BE2C (cell line): ENCODE measurements at places on chromosomes 11 and 22.

DNA sequence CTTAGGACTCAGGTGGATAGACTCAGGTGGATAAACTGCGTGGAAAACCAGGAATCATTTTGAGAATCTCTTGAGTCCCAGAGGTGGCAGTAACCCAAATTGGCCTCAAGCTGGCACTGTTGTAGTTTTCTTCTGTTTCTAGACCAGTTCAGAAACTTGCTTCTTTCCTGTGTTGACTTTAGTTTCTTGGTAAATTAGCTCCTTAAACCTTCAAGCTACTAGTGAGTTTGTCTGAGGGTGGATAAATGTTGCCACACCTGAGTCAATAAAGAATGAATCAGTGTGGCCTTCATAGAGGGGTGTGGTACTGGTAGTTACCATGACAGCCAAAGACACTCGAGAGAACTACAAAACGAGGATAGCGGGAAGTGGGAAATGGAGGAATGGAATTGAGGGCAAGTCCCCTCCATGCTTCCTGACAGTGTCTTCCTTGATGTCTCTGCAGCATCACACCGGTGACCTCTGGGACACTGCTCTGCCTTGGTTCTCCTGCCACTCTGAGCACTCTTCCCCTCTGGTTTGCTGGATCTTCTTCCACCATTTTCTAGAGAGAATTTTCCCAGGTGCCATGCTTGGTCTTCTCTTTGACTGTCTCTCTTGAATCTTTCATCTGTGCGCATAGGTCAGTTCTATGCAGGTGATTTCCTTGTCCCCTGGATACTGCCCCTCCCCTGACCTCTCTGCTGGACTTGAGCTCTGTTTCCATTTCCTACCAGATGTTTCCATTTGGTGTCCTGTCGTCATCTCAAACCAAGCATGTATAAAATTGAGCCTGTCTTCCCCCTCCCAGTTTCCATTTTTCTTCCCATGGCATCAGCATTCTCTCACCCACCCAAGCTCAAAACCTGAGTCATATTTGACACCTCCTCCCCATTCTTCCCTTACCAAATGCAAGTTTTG is 7.2 kb downstream of the POLD4 start:
- no peak for DNase-seq

DNA sequence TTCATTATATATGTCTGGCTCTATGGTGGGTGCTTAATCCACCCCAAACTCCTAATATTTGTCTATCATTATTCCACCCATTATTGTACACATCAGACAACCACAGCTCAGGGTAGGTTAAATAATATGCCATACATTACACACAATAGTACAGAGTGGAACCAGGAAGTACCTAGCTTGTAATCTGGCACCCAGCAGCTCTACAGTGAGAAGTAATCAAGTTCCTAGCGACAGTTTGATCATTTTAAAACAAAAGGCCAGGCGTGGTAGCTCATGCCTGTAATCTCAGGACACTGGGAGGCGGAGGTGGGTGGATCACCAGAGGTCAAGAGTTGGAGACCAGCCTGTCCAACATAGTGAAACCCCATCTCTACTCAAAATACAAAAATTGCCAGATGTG is 141.0 kb downstream of the LARGE1 start:
- no peak for DNase-seq

DNA sequence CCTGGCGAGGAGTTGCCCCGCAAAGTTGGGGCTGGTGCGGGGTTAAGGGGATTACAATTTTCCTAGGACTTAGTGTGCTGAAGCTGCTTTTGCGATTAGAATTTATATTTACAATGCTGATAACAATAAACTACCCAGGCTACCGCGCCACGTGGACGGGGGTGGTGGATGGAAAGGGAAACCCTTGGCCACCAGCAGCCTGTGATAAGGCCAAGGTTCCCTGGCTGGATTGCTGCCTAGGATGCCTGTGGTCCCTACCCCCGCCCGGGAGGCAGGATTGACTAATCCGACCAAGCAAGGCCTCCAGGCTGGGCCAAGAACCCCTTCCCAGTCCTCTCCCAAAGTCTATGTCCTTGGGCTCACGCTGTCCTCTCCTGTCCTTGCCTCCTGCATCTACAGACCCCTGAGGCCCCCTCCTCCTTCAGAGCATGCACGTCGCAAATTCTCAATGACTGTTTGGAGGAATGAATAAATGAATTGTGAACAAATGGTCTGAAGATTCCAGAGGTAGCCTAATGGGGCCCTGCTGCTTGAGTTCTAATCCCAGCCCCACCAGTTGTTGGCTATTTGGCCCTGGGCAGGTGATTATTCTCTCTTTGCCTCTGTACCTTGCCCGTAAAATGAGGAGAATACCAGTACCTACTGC is 7.6 kb upstream of the CHKA start:
- DNase-seq, result no peak

- DNase-seq, result peak; percentile 85
Observed at GRCh38 chr11:120105576-120105975, 32.3 kb downstream of the TRIM29 start.

DNA sequence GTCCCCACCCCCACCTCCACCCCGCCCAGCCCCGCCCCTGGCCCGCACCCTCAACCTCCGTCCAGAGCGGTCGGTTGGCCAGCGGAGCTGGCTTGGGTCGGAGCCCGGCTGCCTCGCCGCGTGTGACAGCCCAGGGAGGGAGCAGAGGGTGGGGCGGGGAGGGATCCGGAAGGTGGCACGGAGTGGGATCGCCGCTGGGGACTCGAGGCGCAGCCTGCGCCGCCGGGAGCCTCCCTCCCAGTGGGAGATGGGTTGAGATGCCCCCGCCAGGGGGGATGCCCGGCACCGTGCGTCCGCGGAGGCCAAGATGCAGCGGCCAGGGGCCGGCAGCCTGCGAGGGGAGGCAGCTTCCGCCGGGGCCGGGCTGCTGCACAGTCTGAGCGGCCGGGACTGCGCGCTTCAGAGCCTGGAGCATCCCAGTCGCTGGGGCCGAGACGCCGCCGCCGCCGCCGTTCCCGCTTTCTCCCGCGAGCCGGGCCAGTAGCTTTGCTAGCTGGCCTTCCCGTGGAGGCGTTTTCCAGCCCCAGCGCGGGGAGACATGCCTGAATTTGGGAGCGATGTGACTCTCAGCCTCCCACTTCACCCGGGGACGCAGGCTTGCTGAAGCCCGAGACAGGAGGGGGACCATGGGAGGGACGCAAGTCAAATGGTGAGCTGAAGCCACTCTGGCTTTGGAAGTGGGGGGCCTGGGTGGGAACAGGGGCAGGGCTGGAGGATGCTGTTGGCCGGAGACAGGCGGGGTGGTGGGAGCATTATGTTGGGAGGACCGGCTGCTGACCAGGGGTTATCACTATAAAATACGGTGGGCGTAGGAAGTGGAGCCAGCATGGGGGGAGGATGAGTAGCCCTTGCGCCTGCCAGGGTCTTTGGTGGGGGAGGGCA is 40.2 kb downstream of the DIXDC1 start:
- DNase-seq, result peak; percentile 63

- DNase-seq, result no peak
Observed at GRCh38 chr11:17572791-17573460, 25.9 kb downstream of the OTOG start.

DNA sequence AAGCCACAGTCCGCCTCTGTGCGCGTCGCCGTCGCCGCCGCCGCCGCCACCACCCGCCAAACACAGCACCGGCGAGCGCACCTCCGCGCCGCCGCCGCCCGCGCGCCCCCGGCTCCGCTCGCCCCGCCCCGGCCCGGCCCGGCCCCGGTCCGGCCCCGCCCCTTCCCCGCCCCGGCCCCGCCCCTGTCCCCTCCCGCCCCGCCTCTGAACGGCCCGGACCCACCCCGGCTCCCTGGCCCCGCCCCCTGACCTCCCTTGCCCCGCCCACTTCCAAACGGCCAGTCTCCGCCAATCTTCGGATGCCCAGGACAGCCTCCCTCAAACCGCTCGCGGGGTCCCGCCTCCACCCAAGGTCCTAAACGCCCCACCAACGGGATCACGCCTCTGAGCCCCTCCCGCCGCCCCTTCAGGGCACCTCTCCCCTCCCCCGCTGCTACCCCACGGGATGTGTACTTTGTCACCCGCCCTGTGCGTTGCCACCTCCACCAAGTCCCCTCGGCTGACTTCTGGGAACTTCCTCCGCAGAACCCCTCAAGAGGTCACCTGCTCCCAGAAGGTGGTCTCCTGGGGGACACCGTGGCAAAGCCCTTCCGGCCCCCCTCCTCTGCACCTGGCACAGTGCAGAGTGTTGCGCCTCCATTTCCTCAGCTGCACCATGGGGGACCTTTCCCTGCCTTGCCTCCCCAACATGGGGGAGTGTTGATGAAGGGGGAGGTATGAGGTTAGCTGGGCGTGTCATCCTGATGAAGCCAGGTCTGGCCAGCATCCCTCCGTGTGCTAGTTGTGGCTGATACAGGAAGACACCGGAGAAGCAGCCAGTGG is at the start of gene KIAA0930:
TSS of gene KIAA0930 (minus strand) at position 85 of the 822 bp plus-strand sequence. CDS start 191 bp downstream, outside the sequence.
- peak; percentile 81 for DNase-seq

- DNase-seq, result no peak
Observed at GRCh38 chr11:82959987-82960778, 58.6 kb downstream of the DDIAS start.

- DNase-seq, result no peak
Observed at GRCh38 chr11:57547854-57548377, 10.5 kb downstream of the SMTNL1 start.

DNA sequence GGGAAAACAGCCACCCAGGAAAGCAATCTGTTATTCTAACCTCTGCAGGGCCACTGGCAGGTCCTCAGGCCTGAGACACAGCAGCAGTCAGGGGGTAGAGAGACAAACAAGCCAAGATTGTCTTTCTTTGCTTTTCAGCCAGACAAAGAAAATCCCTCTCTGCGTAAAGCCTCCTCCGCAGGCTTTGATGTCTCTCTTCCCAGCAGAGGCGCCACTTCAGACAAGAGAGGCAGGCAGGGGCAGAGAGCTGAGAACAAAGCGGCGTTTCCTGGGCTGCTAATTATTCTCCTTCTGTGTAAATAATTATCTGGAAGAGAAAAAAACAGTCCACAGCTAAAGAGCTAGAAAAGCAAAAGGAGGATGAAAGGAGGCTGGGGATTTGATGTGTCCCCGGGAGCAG is 102.7 kb upstream of the SEZ6L start:
- no peak for DNase-seq

DNA sequence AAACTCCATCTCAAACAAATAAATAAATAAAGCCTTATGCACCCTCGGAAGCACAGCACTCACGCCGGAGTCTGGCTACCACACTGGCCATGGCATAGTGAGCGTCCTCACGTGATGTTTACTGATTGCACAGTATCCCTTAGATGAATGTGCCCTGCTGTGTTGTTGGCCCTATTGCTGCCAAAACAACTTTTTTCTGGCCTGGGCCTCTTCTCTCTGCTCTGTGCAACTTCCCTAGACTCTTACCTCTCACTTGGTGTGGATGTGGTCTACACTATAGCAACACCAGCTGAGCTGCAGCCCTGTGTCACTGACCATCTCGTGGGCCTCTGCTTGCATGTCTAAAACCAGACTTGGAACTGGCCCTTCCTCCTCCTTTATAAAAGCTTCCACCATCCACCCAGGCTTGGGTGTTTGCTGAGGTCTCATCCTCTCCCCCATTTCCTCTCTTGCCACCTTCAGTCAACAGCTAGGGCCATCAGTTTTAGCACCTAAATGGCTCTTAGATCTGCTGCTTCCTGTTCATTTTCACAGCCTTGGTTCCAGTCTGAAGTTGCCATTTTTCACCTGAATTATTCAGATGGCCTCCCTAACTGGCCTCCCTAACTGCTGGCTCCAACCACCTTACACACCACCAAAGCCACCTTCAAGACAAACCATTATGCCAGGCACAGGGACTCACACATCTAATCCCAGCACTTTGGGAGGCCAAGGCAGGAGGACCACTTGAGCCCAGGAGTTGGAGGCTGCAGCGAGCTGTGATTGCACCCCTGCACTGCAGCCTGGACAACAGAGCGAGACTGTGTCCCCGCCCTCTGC is 9.2 kb downstream of the ZNF74 start:
- no peak for DNase-seq

DNA sequence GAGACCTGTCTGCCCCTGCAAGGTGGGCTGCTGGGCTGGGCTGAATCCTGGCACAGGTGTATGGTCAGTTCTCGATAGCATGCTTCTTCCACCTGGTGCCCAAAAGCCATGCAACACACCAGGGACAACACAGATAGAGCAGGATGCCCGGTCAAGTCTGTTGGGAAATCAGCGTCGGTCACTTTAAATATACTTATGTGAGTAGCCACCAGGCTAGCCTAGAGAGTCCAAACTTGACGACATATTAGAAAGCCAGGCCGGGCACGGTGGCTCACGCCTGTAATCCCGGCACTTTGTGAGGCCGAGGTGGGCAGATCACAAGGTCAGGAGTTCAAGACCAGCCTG is 8.9 kb downstream of the C1QTNF6 start:
- no peak for DNase-seq

DNA sequence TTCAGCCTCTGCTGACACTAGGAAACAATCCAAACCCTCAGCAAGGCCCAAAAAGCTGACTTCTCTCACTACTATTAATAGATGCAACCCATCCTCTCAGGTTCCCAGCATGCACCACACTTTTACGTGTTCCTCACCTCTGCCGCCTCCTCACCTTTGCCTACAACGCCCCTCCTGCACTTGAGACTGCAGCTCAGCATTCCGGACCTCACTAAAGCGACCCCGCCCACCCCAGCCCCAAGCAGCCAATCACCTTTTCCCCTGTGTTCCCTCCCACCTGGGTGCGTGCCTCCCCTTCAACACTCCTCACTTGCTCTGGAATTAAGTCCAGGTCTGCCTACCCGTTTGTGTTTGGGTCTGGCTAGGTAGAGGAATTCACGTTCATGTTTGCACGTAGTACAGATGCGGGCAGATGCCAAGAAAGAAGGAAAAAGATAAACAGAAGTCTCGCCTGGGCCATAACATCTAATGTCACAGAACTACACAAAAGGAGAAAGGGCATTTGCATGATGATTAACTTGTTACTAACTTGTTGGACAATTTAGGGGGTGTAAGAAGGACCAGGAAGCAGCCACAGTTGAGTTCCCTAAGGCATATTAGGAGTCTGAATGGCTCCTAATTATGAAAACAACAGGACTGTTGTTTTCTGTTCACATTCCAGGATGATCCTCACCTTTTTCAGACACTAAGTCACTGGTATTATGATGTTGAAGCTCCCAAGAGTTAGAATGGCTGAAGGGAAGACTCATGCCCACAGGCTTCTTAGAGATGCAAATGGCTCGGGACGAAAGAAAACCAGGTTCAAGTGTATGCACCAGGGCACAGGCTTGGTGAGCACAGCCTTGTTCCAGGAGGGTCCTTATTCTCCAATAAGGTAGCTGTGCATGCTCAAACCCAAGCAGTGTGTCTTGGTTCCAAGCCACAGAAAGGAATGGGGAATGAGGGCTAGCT is 102.2 kb downstream of the MICAL3 start:
- DNase-seq, result no peak

- no peak for DNase-seq
Observed at GRCh38 chr11:82234256-82234655, 499.4 kb downstream of the FAM181B start.

DNA sequence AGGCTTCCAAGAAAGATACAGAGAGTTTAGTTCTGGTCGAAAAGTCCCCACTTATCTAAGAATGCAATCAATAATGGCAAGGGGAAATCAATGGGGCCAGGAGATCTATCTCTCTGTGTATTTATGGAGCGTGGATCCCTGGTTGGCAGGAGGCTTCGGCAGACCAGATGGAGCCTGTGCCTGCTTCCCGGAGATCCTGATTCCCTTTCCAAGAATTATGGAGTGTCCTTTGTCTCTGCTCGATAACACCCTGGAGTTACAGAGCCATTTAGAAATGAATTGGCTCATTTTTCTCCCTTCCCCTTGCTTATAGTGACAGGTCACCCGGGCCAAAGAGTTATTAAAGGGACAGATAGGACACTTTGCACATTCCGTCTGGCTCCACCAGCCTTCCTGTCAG is 92.4 kb downstream of the ISX start:
- DNase-seq, result no peak
